ENCODE measurements at places on chromosomes 7 and 10.

GRCh38 chr7:26525398-26526264, 234.0 kb downstream of the SNX10 start:
- peak; percentile 87 for DNase-seq

DNA sequence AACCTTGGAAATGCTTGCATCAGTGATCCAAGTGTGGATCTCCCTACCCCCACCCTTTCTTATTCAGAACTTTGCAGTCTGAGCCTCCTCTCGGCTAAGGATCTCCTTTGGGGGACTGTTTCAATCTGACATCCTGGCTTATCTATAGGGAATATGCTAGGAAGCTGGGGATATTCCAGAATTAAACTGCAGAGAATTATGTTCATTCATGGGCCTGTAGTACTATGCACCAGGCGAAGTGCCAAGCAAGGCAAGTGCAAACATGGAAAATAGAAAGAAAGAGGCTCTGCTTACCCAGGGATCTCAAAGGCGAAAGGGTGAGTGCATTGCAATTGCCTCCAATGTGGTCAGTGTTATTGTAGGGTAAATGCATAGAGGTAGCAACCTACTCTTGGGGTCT, 96.5 kb downstream of the CACNB2 start:
- DNase-seq = no peak

DNA sequence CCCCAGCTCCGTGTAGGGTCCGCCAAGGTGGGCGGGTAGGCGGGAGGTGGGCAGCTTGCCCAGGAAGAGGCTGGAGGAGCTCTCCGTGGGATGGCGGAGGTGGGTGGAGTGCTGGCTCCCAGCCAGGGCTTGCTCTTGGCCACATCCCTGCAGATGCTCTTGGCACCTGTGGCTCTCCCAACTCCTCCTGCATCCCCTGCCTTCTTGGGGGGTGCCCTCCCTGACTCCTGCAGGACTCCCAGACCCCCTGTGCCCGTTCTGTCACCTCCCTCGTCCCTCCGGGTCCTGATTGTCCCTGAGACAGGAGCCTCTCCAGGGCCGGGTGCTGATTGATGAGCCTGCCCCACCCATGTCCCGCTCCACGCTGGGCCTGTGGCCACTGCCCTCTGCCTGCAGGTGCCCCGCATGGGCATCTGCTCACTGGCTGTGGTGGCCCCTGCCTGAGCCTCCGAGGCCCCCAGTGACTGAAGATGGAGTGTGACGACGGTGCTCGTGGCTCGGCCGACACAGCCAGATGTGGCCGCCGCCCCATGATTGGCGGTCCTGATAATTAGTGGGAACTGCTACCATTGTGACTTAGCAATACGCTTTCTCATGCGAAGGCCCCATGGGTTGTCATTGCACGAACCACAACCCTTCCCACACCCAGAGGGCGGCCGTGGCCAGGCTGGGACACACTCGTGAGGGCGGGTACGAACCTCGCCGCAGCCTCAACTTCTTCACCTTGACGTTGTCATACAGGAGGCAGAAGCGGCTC, 23.6 kb downstream of the CFAP46 start:
- DNase-seq = no peak

GRCh38 chr10:30782537-30783461, 153.2 kb upstream of the LYZL2 start:
- DNase-seq = no peak

DNA sequence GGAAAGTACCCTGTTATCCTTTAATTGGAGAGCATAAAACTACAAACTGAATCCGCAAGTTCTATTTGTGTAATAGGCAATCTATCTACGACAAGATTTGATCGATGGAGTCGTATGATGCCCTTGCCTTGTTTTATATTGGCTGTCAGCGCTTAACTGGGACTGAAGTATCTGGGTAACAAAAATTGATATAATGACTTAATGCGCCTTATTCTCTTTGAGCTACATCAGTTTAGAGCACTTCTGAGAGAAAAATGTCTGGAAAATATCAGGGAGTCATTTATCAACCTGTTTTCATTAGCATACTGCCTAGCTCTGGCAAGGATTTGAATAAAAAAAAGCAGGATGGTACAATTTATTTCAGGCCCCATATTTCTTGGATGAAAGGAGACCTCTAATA, 262.1 kb downstream of the LRMDA start:
- DNase-seq = peak; percentile 46

DNA sequence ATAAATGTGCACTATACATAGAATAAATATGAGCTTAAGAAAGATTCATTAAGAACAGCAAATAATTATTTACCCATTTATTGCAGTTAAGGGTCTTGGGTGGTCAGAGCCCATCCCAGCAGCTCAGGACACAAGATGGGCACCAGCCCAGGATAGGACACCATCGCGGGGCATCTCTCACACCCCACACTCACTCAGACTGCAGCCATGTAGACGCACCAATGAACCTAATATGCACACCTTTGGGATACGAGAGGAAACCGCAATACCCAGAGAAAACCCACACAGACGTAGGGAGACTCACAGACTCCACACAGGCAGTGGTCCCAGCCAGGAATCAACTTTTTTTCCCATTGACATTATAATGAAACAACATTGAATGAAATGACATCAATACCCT, 36.0 kb downstream of the CARD11 start:
- no peak for DNase-seq

GRCh38 chr7:100407285-100408180, 21.0 kb downstream of the ZCWPW1 start:
- peak; percentile 18 for DNase-seq

DNA sequence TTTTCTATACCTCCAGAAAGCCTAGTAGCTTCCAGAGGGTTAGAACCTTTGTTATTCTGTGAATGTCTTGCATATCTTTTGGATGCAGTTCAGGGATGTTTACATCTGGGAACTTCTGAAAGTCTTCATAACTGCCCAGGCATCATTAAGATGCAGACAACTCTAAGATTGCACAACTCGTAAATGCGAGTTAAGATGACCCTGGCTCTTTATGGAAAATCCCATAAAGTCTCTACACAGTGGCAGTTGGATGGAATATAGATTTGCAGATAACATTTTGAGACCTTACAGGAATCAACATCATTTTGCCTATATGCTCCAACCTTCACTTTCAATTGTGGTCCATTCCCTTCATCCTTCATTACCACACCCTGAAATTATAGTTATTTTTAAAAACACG, 151.7 kb downstream of the CREB5 start:
- no peak for DNase-seq
